ENCODE measurements at places on chromosomes 4 and X.

GRCh38 chr4:141078871-141079270 is 54.4 kb downstream of the RNF150 start:
- DNase-seq = no peak

- DNase-seq = no peak
Observed at GRCh38 chr4:174216799-174217272, 66.6 kb downstream of the FBXO8 start.

DNA sequence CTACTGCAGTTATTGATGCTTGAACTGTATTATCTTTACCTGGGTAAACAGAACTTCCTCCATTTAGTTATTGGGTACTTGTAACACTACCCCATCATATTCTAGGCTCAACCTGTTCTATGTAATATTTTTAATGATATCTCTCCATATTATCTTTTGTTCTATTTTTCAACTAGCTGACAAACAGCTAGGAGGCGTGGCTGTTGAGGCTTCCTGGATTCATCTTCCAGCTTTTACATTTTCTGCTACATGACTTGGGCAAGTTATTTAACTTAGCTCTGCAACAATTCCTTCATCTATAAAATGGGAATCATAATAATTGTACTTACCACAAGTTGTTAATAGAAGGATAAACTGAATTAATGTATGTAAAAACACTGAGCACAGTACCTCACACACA is 349.3 kb downstream of the PTTG2 start:
- no peak for DNase-seq

GRCh38 chr4:68855771-68856170 is 40.0 kb downstream of the UGT2B10 start:
- DNase-seq = no peak

GRCh38 chr4:77158487-77158861 is 1.5 kb downstream of the CCNG2 start:
- peak; percentile 30 for DNase-seq

DNA sequence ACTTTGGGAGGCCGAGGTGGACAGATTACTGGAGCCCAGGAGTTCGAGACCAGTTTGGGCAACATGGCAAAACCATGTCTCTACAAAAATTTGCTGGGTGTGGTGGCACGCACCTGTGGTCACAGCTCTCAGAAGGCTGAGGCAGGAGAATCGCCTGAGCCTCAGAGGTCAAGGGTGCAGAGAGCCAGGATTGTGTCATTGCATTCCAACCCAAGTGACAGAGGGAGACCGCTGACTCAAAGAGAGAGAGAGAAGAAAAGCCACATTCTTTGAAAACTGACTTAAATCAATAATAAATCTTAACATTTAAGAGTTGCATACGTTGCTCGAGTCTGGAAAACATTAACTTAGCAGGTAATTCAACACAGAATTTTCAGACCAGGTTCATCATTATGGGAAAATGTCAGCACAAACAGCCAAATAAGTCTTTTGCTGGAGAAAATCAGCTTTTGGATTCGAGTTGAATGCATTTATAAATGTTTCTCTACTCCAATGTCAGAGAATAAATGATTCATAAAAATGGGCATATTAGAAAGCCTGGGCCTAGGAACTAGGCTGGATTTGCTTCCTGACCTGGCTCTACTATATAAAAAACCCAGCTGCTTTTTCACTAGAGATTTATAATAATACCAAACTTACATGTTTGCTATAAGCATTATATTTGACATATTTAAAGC is 68.3 kb upstream of the RBPJ start:
- no peak for DNase-seq

GRCh38 chrX:10110984-10111363 is 45.8 kb upstream of the CLCN4 start:
- no peak for DNase-seq

GRCh38 chrX:50718776-50719175 is 95.2 kb downstream of the SHROOM4 start:
- no peak for DNase-seq

GRCh38 chrX:48616576-48616975 is 19.3 kb downstream of the WDR13 start:
- DNase-seq = no peak

DNA sequence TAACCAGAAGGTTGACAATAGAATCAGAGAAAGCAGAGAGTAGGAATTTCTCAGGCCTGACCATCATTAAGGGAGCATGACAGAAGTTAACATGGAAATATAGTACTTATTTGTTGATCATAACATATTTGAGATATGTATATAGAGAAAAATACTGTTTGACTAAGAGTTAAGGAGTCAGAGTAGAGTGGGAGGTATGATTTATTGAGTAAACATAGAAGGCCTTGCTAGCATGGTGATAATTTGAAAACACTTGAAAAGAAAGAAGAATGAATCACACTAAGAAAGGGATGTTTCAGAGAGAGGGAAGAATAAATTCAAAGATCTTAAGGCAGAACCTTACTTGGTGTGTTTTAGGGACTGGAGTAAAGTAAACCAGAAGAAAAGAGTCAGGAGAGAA is 437.2 kb upstream of the TECRL start:
- no peak for DNase-seq

DNA sequence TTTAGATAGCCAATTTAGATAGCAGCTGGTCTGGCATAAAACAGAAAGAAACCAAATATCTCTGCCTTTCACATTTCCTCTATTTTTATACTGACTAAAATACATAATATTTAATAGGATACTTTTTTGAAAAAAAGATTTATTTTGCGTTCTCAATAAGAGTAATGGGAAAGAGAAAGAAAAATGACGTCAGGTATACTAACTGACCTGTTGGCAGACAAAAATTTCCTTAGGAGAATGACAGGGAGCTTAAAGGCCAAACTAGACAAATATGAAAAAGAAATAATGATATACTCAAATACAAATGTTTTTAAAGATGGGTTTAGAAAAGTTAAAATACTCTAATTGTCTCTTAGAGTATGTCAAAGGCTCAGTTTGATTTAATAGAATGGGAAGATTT is 309.4 kb upstream of the ADGRL3 start:
- DNase-seq = no peak

DNA sequence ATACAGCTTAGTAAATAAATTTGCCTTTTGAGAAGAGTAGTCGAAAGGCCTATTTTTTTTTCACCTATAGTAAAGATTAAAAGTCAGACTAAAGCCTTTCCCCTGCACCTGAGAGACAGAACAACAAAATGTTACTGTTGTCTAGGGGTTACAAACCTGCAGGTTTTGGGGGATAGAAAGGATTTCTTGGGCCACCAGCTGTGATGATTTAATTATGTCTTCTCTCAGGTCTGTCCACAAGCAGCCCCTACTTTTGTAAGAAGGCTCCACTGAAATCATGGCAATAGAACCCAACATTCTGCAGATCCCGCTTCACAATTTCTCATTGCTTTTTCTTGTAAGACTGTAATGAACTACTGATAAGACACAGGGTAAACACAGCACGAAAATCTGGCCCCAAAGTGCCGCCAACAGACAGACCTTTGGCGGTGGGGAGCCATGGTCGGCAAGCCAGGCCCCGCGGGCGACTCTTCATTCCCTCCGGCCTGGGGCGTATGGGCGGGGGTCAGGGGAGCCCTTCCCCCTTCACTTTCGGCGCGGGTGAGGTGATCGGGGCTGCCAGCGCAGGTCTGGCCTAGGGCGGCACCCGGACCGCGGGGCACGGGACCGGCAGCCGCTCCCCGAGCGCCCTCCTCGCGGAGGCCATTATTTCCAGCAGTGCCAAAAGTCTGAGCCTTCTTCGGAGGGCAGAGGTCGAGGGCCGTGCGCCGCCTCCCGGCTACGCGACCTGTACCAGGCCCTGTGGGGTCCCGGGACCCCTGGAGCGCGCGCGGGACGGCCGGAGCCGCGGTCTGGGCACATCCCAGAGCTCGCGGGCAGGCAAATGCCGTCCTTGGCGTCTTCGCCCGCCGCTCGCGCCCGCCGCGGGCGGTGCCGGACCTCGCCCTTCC is 812 bp upstream of the KDM6A start:
- peak; percentile 23 for DNase-seq

GRCh38 chr4:165096776-165097175 is 15.9 kb downstream of the TMEM192 start:
- no peak for DNase-seq

DNA sequence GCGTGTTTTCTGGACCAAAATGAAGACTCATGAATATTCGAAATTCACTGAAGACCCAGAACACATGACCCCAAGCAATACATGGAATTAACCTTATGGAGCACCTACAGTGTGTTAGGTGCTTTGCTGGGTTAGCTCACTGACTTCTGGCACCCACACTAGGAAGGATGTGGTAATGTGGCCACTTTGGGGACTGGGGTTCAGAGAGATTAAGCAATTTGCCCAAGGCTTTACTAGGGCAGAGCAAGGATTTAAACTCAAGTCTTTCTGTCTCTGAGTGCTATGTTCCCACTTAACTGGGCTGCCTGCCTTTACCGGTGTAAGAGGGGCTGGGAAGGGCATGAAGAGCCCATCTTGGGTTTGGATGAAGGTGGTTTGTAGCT is 162.0 kb upstream of the ATP6AP2 start:
- no peak for DNase-seq

- DNase-seq = no peak
Observed at GRCh38 chr4:100422894-100423293, 94.9 kb downstream of the EMCN start.

DNA sequence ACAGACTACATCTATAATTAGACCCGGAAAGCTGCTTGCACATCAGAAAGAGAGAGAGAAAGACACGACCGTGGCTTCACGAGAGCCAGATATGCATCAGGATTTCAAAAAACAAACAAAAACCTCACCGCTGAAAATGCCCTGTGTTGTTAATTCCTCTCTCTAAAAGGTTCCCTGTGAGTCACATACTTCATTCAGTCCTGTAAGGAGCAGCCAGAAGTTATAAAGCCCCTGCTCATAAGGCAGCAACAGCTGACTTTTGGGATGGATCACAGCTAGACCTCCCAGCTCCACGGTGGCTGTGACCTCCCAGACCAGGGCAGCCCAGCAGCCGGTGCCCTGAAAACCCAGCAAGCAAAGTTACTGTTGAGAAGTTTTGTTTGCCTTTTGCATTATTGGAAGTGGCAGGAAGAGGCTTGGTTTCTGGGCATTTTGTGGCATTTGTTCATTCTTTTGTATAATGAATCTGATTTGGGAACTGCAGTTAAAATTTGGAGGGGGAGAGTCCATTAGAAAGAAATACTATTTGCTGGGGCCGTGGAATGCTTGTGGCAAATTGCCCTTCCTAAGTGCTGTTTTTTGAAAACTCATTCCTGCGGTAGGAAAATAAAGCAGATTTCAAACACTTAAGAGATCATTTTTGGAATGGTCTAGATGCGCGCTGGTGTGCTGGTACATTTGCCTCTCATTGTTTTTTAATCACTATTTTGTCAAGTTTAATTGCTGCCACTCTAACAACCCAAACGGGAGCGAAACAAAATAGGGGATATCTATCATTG is 520.4 kb downstream of the BCOR start:
- no peak for DNase-seq

- DNase-seq = no peak
Observed at GRCh38 chr4:137510557-137511265, 21.6 kb downstream of the PCDH18 start.

DNA sequence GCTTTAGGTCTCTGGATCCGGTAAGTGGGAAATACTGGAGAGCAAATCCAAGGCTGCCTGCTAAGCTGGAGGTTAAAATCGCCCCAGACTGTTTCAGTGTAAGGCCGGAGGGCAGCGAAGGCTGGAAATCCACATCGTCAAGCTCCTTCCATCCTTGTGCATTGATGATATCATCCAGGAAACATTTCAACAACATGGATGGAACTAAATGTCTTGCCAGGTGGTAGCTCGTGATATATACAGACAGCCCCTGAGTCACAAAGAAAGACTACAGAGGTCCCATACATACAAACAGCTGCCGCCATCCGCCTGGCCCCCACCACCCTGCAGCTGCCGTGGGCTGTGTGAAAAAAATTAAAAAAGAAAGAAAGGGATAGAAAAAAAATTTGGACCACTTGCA is 148.9 kb upstream of the RBPJ start:
- DNase-seq = no peak

- DNase-seq = no peak
Observed at GRCh38 chr4:182235021-182235795, 8.0 kb upstream of the TENM3 start.

DNA sequence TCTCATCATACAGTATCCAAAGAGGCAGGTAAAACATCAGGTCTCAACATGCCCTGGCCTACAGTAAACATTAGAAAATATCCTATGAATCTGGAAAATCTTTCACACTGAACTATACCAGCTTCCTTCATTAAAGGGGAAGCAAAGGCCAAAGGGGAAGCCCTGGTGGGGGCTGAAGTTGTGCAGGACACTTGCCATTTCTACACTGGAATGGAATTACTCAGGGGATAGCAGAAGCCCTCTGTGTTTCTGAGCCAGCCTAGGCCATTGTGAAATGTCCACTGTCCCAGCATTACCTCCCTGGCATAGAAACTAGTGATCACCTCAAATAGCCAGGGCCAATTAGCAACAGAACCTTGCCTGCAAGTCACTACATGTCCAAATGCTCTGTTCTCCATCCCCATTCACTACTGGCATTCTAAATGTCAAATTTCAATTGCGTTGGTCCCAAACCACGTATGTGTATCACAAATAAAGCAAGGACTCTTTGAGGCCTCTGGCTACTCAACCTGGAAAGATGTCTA is 429.9 kb downstream of the AFF2 start:
- DNase-seq = no peak

GRCh38 chrX:37776283-37776986 is 3.4 kb upstream of the CYBB start:
- no peak for DNase-seq

DNA sequence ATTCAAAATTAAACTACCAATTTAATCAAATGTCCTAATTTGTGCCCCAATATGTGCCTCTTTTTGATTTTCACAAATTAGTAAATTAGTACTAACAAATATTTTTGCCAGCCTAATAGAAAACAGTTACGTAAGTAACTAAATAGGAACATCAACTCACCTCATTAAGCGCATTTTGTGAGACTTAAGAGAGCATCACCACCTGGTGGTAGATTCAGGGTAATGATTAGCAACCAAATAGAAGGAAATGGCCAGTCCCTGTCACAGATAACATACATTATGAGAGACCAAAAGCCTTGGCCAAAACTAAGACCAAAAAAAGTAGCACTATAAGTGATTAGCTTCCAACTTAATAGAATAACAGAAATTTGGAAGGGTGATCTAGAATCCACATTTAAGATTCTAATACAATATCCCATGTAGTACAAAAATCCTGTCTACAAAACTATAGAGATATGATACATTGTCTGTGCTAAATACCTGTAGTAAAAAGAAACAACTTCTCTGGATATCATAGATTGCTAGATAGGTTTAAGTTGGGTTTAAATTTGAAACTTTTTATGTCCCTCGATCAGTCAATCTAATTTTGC is 46.7 kb downstream of the C4orf46 start:
- no peak for DNase-seq

- no peak for DNase-seq
Observed at GRCh38 chr4:88297212-88297516, 12.8 kb upstream of the PPM1K start.
